ENCODE measurements at places on chromosomes 3 and 15. TPM values are rescaled to one million over a fixed set of nuclear protein-coding genes. Genes with fewer than 3 reads are reported as not detected.

Gene TMC3
- total RNA-seq: 0.81 TPM

Gene ABHD2
- total RNA-seq: 221 TPM

Gene APPL1
- total RNA-seq: 54.7 TPM

Gene CP
- 36.2 TPM for total RNA-seq

Gene NFKBIZ
- 109 TPM for total RNA-seq

Gene PRTG
- 2.1 TPM for total RNA-seq

Gene CLEC3B
- total RNA-seq: 96.9 TPM

Gene ISLR
- 62.2 TPM for total RNA-seq

Gene WNT5A
- 0.52 TPM for total RNA-seq

Gene GABRR3
- not detected for total RNA-seq

Gene RPL4
- total RNA-seq: 1,651 TPM

Gene CNTN3
- total RNA-seq: 3.4 TPM

Gene RBMS3
- 157 TPM for total RNA-seq

Gene ARHGEF26
- 26.9 TPM for total RNA-seq

Gene COLQ
- total RNA-seq: 10.7 TPM

Gene CD80
- 1.8 TPM for total RNA-seq

Gene PGBD4
- total RNA-seq: 1.7 TPM

Gene SEMA3F
- total RNA-seq: 40.3 TPM

Gene PLA1A
- total RNA-seq: 2.1 TPM

Gene UBL7
- total RNA-seq: 25.1 TPM

Gene ARHGAP31
- total RNA-seq: 65.0 TPM

Gene SCG3
- total RNA-seq: not detected

Gene UBAP1L
- total RNA-seq: 5.4 TPM

Gene CTXND1
- not detected for total RNA-seq

Gene PRKCI
- 33.6 TPM for total RNA-seq

Gene NR1I2
- not detected for total RNA-seq

Gene ITIH1
- not detected for total RNA-seq

Gene SUCLG2
- 40.2 TPM for total RNA-seq

Gene GXYLT2
- total RNA-seq: 46.4 TPM

Gene NR2E3
- 3.2 TPM for total RNA-seq

Gene CCDC13
- 1.3 TPM for total RNA-seq

Gene CHRM5
- not detected for total RNA-seq

Gene SIDT1
- total RNA-seq: 1.8 TPM

Gene ZMYND10
- 0.68 TPM for total RNA-seq

Gene ATP13A5
- total RNA-seq: not detected

Gene AQR
- total RNA-seq: 27.2 TPM

Gene HYAL3
- 2.2 TPM for total RNA-seq

Gene C2CD4A
- 0.36 TPM for total RNA-seq

Gene CDC25A
- total RNA-seq: 0.52 TPM

Gene GOLGA6L4
- total RNA-seq: 12.4 TPM

Gene GOLGA6A
- not detected for total RNA-seq

Gene TM4SF4
- not detected for total RNA-seq

Gene TRAT1
- 0.52 TPM for total RNA-seq

Gene RTF1
- total RNA-seq: 29.1 TPM

Gene CCDC54
- not detected for total RNA-seq

Gene RPS17
- total RNA-seq: 1,022 TPM

Gene SHF
- 13.8 TPM for total RNA-seq

Gene PLA2G4E
- total RNA-seq: not detected

Gene SLC12A8
- total RNA-seq: 2.6 TPM

Gene TUSC7
- total RNA-seq: not detected

All from aorta (tissue), 5 donors.